ENCODE measurements at places on chromosomes 1 and 21.

DNA sequence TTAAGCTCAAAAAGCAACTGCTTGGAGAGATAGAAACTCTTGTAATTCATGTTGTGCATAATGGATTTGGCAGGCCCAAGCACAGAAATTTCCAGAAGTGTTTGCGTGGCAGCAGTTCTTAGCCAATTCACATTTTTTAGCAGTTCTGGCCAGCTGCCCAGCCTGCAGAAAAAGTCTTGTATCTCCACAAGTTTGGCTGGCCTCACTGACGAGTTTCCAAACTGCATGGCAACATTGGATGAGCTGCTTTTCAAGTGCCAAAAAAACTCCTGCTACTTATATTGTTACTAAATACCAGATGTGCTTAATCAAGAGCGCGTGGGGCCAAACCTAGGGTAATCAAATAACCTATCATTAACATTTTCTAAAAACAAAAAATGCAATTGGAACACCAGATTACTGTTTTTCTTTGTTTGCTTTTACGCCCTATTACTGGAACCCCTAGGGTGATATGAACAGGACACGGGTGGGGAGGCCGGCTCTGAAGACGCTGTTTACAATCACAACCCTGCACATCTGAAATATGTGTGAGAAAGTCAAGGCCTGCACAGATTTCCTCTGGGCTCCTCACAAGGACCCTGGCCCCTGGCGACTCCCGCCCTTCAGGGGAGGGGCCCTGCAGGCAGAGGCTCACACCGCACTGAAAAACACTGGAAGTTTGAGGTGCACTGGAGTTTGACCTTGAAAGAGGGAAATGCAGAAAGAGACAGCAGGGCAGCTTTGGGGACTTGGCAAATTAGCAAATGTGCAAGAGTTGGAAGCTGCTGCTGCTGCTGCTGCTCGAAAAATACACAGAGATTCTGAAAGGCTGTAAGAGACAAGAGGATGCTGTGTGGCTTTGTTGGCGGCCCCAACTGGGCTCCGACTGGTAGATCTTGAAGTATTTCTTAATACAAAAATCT lies 55.2 kb upstream of the TARBP1 start:
- DNase-seq: peak; percentile 86

- no peak for DNase-seq
Observed at GRCh38 chr1:223870617-223871574, 25.1 kb upstream of the TP53BP2 start.

GRCh38 chr1:96357141-96357765 lies 364.3 kb upstream of the PTBP2 start:
- DNase-seq: no peak

DNA sequence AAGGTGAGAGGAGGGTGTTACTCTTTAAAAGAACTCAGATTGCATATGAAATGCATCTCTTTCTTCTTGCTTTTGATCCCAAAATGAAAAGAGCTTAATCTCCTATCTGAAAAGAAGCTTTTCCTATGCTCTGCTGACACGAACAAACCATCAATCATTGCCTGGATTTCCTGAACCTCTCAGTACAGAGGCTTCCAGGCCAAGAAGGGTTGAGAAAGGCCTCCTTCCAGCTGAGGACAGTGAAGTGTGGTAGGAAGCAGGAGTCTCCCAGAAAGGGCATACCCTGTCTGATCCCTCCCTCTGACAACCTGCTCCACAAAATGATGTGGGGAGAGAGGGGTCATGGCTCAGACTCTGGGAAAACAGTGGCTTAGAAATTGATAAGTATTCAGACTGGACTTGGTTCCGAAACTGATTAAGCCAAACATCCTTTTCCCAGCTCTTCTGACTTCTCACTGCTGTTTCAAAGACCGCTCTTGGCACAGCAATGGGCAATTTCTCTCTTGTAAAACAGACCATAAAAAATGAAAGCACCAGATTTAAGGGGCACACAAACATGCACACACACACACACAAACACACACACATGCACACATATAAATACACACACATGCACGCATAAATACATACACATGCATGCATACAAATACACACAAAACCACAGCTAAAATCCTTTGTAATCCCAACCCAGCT lies 310.3 kb downstream of the SIPA1L2 start:
- no peak for DNase-seq

DNA sequence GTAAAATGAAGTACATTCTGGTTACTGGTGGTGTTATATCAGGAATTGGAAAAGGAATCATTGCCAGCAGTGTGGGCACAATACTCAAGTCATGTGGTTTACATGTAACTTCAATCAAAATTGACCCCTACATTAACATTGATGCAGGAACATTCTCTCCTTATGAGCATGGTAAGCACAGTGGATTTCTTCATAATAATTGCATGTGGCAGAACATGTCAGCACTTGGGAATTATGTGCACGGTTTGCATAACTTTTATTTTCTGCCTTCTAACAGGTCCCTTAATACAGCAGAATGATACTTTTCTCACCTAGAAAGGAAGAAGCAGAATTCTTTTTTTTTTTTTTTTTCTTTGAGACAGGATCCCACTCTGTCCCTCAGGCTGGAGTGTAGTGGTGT lies 3.8 kb downstream of the CTPS1 start:
- DNase-seq: no peak

DNA sequence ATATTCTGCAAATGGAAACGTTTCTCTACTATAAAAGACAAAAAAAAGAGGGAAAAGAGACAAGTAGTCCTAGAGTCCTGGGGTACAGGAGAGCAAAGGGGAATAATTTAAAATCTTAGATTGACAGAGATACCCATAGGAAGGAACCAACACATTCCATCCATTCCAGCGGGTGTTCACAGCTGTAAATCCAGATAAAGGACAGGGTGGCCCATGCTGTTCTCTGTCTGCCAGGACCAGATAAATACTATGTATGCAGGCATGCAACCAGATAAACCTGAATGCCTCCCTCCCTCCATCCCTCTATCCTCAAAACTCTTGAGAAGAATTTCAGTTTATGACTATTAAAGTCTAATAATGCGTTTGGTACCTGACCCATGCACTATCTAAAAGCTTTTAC lies 131.8 kb downstream of the PTPN14 start:
- no peak for DNase-seq

DNA sequence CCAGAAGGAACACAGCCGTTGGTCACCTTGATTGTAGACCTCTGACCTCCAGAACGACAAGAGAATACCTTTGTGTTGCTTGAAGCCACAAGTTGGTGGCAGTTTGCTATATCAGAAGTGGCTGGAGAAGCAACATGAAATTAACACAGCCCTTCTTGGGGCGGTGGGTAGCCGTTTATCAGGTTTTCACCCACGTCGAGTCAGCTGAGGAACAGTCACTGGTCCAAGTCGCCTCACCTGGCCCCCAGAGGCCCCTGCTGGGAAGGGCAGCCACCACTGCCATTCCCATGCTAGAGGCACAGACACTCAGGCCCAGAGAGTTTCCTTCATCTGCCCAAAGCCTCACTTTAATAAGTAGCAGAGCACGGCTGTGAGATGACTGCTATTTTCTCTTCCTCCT lies 37.7 kb downstream of the TMEM51 start:
- DNase-seq: no peak

DNA sequence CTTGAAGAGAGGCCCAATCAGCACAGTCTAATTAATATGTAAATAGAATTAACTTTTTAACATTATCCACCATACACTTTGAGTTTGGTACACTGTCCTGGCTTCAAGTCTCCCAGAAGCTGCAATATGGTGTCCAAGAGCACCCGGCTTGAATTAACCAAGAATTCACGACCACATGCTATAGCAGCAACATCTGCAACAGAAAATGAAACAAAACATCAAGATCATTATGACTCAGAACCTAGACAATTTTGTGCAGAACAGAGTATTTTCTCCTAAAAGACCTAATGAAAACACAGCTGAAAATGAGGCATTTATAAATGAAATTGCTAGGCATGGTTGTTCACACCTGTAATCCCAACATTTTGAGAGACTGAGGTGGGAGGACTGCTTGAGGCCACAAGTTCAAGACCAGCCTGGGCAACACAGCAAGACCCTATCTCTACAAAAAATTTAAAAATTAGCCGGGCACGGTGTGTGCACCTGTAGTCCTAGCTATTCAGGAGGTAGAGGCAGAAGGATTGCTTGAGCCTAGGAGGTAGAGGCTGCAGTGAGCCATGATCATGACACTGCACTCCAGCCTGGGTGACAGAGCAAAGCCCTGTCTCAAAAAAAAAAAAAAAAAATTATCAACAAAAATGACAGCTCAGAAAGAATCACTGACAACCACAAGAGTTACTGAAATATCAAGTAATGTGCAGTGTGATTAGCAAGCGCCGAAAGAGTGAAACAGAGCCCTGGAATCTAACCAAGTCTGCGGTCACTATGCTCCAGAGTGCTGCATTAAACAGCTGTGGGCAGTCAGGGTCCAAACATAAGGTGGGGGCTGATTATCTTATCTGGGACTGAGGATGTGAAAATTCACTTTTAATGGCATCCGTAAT lies 45.3 kb downstream of the HSF2BP start:
- no peak for DNase-seq

GRCh38 chr21:33684923-33685560 lies 42.7 kb downstream of the ITSN1 start:
- no peak for DNase-seq

- no peak for DNase-seq
Observed at GRCh38 chr21:34989337-34990151, 59.6 kb downstream of the RUNX1 start.

DNA sequence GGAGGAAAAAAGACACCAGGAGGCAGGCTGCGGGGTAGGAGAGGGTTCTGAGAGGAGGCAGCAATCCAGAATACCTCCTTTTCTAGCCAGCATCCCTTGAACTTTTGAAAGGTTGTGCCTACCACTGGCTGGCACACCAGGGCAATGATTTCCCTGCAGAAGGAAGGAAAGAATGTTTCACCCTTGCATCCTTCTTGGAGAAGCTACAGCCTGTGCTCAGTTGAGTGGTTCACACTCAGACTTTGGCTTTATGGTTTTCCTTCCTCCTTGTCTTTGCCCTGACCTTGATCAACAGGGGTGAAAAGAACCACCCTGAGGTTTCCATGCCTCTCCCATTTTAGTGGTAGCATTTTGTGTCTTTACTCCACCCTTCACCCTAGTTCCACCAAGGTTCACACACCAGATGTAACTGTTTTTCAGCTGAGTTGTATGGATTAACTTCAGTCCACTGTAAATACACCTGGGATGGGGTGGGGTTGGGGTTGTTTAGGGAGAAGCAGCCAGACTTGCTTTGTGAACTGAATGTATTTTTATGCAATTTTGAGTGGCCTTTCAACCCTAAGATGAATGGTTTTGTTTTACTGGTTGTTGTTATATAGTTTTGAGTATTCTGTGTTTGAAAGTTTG lies 122.3 kb downstream of the SYT2 start:
- DNase-seq: no peak

- no peak for DNase-seq
Observed at GRCh38 chr1:29471487-29472313, 235.4 kb downstream of the PTPRU start.

GRCh38 chr1:54997711-54997986 lies 1.1 kb upstream of the BSND start:
- no peak for DNase-seq

- peak; percentile 21 for DNase-seq
Observed at GRCh38 chr1:103489935-103490334, 35.6 kb upstream of the RNPC3 start.

- DNase-seq: peak; percentile 91
Observed at GRCh38 chr1:183070923-183071618, 47.9 kb downstream of the LAMC1 start.

- peak; percentile 45 for DNase-seq
Observed at GRCh38 chr1:55484173-55484572, 269.0 kb upstream of the USP24 start.

- peak; percentile 97 for DNase-seq
Observed at GRCh38 chr1:110003747-110004428, 19.3 kb downstream of the AHCYL1 start.

DNA sequence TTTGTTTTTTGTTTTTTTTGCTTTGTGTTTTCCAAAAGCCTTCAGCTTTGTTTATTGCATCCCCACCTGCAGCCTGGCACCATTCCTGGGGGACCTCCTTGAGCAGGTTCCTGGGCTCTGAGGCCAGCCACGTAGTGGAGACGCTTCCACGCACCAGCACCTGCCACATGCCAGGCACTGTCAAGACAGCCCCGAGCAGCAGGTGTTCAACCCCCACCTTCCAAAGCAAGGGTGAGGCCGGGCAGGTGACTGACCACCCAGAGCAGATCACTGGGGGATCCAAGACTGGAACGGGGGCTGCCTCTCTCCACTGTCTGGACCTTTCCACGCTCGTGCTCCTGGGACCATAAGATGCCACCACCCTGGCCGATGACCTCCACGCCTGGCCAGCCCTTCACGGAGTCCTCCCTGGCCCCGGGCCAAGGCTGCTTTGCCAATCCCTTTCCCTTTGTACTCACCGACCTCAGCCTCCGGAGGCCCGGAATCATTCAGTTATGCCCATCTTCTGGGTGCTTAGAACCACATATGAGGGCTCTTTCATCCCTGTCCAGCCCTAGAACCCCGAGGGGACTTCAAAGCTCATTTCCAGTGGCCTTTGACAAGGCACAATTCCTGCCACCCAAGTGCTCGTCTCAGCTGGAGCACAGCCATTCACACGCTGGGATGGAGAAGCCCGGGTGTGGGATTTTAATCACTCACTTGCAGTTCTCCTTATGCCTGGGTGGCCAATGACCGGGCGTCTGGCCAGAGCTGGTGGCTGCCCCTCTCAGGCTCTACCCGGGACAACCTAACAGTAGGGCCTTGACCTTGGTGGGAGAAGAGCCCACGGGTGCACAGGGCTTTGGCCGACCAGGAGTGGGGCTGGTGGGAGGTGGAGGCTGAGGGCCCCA lies 330.8 kb downstream of the NPHP4 start:
- DNase-seq: no peak

- no peak for DNase-seq
Observed at GRCh38 chr1:75673399-75673798, 51.1 kb upstream of the ACADM start.

GRCh38 chr1:67317803-67318202 lies 10.1 kb downstream of the IL12RB2 start:
- no peak for DNase-seq

- DNase-seq: no peak
Observed at GRCh38 chr1:225374996-225375395, 52.8 kb downstream of the LBR start.

DNA sequence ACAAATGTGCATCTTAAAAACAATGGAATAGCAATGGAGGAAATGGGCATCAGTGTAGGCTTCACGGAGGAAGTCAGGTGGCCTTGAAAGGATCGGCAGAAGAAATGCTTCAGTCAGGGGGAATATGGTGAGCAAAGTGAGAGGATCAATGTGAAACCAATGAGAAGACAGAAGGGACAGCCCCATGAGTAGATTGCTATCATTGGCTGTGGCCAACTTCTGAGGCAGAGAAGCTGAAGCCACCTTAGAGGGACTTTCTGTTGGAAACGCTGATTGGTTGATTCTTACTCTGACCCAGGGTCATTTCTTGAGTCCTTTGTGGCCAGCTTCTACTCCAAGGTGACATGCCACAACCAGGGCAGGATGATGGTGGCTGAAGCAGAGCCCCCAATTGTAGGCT lies 130.7 kb upstream of the ZNF648 start:
- DNase-seq: no peak
